ENCODE measurements at places on chromosomes 13 and 19.

DNA sequence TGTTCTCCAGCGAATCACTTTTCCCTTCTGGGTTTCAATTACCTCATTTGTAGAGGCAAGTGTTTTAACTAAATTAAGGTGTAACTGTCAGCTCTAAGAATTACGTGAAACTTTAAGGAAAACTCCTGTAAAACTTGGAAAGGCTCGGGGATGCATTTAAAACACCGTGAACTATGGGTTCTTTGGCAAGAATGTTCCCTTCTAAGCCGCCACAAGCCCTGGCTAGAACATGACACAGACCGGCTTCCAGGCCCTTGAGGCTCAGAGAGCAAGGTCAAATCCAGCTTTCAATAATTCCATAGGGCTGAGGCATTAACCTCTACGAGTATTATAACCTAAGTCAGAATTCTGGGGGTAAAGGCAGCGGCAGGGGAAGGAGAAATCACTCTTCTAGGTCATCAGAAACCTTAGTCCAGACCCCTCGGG, 685 bp downstream of the VWA8 start:
- DNase-seq: no peak

DNA sequence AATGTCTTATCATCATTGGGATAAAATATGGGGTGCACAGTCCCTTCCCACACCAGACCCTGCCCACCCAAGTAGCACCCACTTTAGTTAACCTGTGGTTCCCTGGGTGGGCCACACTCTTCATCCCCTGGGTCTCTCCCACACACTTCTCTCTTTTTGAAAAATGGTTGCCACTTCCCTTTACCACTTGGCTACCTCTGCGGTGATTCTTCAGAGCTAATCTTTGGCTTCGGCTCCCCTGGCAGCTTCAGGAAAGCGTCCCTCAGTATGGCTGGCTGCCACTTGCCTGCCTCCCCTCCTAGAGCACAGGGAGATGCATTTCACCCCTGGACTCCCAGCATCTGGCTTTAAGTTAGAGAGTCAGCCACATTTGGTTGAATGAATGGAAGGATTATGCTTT, 18.2 kb downstream of the CCNA1 start:
- no peak for DNase-seq

DNA sequence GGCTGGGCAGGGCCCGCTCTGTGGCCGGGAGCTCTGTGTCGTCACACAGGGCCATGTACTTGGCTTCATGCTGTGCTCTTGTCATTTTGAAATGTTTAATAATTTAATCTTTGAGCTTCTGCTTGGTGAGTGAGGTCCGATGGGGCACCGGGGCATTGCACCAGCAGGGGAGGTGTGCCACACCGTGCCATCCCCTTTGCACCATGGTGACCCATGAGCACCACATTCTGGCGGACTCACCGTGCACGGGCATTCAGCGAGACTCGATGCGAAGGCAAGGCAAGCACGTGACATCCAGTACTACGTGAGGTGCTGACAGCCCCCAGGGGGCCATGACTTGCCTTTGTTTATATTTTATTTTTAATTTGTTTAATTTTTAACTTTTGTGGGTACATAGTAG, 204.3 kb downstream of the URI1 start:
- no peak for DNase-seq

DNA sequence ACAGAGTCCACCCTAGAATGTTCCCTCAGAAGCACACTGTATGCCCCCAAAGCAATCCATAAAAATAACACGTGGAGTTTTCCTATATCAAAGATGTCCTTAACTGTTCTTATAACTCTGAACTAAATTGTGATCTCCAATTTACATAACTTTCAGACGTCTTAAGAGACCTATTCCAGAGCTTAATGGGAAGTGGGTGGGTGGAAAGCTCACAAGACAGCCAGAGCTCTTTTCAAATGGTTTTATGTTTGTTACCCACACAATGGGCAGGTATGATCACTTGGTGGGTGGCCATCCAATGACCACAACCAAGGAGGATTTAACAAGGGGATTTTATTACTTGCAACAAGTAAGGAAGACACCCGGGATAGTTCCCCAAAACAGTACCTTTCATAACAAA, 81.7 kb downstream of the LRRC63 start:
- DNase-seq: no peak

- DNase-seq: peak; percentile 1
These were observed 530.6 kb downstream of the KLF12 start for GRCh38 chr13:73603646-73604045.

DNA sequence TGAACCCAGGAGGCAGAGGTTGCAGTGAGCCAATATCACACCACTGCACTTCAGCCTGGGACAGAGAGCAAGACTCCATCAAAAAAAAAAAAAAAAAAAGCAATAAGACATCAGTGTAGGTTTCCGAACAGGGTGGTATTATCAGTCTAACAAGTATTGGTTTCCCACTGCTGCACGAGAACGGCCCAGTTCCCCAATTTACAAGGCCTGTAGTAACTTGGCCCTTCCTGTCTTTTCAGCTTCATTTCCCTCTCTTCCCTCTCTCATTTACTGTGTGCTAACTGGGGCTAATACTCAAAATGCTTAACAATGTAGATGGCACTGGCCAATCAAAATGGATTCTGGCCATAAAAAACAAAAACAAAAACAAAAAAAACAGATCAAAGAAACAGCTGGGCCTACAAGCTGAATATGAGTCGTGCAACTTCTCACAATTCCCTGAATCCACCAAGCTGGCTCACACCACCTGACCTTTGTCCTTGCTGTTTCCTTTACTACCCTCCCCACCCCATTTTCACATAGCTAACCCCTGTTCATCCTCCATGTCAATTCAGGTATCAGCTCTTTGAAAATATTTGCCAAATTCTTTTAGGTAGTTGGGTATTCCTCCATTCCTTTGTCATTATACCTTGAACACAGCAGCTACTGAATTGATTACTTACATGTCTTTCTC, 2.4 kb downstream of the TEX101 start:
- DNase-seq: no peak

- no peak for DNase-seq
These were observed 404.4 kb downstream of the SPRY2 start for GRCh38 chr13:79936368-79937136.
